Cerebellar nuclear complex (tissue), 1 donor: ENCODE measurements at places on chromosomes 12 and 14.

GRCh38 chr12:124191966-124192365, 102.9 kb upstream of the RFLNA start:
- no peak for DNase-seq

- DNase-seq, result no peak
Measured at GRCh38 chr12:72359416-72359815, 87.2 kb downstream of the TRHDE start.

- no peak for DNase-seq
Measured at GRCh38 chr14:29836395-29836794, 91.3 kb downstream of the PRKD1 start.

DNA sequence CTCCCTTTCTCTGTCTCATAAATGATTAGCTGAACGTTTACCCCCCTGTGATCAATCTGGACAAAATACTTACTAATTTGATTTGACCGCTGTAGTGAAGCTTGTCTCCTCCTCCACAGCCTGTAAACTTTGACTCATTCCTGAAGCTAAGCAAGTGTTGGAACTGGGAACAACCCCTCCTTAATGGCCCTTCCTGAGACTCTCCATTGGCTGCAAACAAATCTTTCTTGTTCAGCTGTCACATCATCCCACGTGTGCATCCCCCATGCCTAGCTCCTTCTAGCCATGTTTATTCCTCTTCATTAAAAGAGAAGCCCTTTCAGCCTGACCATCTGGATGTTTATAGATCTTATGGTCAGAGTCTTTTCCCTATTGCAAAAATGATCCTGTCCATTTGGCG, 281.2 kb downstream of the RGS6 start:
- DNase-seq, result no peak

DNA sequence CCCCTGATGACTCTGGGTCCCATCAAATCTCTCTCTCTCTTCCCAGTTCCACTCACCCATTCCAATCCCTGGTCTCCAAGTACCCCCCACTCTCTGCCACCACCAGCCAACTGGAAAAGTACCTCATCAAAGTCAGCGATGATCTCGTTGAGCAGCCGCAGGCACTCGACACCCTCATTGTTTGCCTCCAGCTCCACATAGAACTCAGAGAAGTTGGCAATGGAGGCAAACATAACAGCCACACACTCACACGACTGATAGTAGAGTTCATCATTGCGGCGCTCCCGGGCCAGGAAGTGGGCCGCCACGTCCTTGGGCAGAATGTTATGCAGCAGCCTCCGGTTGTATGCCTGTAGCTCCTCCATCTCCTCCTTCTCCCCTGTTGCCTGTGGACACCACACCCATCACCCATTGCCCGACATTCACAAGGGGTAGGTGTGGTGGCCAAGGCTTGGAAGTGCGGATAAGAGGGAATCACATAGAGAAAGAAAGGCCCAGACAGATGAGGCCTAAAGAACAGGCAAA, 17.2 kb downstream of the ADCY6 start:
- DNase-seq, result no peak

GRCh38 chr12:95641299-95641952, 90.2 kb upstream of the USP44 start:
- DNase-seq, result no peak

- no peak for DNase-seq
Measured at GRCh38 chr14:52852810-52853521, 61.6 kb upstream of the GNPNAT1 start.

DNA sequence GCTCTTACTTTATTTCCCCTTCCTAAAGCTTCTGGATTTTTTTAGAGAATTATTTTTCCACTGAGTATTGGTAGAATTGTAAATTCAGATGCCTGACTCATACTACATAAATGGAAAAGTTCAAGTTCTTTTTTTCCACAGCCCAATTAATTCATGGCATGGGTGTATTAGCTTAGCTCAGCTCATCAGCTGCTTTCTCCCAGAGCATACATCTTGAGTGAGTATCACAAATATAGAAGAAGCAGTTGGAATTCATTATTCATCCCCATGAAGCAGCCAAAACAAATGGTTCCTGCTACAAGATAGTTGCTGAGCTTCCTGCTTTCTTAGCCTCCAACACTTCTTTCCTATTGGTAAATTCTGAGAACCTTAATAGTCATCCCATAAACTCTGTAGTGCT, 105.1 kb downstream of the C12orf50 start:
- DNase-seq, result no peak

DNA sequence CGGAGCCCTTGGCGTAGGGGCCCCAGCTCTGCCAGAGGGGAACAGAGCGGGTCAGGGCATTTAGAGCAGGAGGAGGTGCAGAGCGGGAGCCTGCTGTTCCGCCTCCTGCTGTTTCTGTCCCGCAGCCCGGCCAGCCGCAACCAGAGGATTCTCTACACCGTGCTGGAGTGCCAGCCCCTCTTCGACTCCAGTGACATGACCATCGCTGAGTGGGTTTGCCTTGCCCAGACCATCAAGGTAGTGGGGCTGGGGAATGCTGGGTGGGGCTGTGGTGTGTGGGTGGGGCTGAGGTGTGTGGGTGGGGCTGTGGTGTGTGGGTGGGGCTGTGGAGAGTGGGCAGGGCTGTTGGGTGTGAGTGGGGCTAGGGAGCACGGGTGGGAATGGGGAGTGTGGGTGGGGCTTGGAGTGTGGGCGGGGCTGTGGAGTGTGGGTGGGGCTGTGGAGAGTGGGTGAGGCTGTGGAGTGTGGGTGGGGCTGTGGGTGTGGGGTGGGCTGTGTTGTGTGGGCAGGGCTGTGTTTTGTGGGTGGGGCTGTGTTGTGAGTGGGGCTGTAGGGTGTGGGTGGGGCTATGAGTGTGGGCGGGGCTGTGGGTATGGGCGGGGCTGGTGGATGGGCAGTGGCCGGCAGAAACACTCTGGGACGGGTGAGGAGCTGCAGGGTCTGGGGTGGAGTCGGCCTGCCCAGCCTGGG, 8.0 kb downstream of the ASPG start:
- no peak for DNase-seq

DNA sequence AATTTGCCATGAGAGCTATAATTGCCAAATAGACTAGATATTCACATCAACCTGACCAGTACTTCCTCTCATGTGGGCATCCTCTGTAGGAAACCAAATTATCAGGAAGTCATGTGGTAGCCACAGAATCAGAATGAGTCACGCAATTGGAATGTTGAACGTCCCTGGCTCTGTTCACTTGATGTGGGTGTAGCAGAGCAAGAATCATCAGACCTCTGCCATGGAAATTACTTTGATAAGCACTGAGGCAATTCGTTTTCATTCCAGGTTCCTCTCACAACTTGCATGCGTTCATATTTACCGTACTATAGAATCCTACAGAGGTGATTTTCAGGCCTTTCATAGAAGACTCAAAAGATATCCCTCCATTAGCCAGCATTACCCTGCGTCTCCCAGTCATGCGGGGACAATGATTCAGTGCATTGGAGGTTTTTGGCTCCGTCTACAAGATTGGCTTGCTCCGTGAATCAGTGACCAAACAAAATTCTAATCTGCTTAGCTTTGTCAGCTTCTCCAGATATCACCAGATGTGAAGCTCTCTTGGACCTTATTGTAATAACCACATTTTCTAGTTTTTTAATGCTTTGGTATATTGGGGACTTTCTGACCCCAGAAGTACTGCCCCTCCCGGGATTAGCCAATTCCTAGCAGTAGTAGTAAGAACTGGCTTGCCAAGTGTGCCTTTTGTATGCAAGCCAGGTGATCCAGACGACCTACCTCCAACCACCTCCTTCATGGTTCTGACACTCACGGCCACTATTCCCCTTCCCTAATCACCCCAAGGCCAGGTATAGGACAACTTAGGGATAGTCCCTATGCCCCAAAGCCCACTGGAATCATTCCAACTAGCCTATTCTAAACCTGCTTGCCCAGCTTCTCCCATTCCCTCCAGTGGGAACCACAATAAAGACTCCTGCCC, 133.4 kb downstream of the KICS2 start:
- DNase-seq, result no peak

DNA sequence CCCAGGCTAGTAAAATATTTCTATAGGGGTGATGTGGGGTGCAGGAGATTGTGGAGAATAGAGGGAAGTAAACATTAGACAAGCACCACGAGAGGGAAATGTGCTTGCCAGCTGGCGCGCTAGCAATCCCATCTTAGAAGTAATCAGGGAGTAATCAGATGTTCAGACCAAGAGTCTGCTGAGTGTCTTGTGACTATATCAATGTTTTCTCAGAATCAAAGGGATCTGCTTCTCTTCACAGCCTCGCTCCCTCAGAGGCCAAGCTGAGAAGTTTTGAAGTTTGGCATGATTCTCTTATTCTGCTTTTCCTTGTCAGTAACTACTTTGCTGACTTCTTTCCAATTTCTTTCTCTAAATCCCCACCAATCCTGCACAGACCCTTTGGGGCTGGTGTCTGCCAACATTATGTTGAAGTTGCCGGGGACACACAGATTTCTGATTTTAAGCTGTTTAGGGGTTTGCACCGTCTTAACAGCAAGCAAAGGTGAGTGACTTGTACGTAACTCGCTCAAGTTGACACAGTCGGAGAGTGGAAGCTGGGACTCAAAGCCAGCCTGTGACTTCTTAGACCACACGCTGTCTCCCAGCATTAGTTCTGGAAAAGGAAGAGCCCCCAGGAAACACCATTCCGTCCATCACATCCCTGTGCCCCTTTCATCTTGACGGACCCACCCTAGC, 22.0 kb upstream of the TSPAN9 start:
- no peak for DNase-seq

GRCh38 chr14:101124815-101125214, 221.3 kb upstream of the RTL1 start:
- no peak for DNase-seq

- no peak for DNase-seq
Measured at GRCh38 chr14:69317102-69317755, 57.3 kb downstream of the GALNT16 start.

- no peak for DNase-seq
Measured at GRCh38 chr14:60343571-60344071, 94.6 kb downstream of the PPM1A start.

GRCh38 chr14:102255401-102256190, 49.4 kb downstream of the MOK start:
- no peak for DNase-seq

GRCh38 chr14:35932659-35933159, 106.6 kb downstream of the BRMS1L start:
- no peak for DNase-seq

DNA sequence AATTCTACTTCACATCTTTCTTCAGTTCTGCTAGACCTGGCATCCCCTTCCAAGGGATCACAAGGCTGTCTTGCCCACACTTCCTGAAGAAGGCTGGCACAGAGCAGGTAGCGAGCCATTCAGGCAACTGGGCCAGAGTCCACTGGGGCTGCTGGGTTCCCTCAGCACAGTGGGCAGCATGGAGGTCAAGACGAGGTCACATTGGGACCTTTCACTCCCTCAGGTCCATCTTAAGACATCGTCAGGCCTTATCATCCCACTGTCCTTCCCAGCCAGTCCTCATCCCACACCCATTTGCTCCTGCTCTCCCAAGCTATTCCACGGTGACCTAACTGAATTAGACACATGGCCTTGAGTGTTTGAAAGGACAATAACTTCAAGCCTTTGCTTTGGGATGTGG, 143.1 kb upstream of the HIF1A start:
- DNase-seq, result no peak

DNA sequence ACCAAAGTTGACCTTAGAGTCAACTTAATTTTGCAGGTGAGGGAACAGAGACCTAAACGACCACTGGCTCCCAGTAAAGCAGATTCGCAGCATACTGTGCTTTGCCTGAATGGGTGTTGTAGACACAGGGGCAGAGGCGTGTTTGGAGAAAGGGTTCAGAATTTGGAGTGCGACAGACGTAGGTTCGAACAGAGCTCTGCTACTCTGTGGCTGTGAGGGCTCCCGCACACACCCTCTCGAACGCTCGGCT, 243 bp upstream of the TOMM20L start:
- no peak for DNase-seq

DNA sequence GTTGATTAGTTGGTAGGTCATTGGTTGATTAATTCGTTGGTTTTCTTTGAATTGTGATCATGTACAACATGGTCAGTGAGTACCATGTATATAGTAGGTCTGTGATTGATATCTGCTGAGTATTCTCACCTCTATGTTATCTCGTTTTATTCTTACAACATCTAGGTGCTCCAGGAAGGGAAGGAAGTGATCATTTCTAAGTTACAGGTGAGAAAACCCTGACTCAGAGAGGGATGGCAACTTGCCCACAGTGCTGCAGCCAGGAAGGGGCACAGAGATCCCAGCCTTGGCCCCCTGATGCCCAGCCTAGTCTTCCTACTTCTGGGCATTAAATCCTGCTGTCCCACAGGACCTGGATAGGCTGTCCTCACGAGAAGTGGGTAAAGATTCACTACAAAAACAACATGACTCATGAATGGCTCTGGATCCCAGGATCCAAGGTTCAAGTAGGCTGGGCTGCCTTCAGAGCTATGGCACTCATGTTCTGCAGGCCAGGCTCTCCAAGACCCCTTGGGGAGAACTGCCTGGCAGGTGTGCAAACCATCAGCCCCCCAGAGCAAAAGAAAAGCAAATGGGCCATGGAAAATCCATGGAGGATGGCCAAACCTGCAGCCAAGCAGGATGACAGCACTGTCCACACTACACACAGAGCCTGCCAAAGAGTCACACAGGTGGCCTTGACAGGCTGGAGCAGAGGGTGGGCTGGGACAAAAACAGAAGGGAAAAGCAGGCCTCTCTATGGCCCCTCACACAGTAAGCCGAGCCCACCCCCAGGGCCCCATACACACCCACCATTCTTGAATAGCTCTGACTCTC, 146.2 kb downstream of the BCL11B start:
- no peak for DNase-seq

GRCh38 chr14:49545071-49545470, 41.1 kb downstream of the RPS29 start:
- DNase-seq, result no peak

- no peak for DNase-seq
Measured at GRCh38 chr14:25389948-25390347, 340.0 kb upstream of the STXBP6 start.

GRCh38 chr12:62263966-62264365, 3.8 kb downstream of the USP15 start:
- DNase-seq, result no peak

DNA sequence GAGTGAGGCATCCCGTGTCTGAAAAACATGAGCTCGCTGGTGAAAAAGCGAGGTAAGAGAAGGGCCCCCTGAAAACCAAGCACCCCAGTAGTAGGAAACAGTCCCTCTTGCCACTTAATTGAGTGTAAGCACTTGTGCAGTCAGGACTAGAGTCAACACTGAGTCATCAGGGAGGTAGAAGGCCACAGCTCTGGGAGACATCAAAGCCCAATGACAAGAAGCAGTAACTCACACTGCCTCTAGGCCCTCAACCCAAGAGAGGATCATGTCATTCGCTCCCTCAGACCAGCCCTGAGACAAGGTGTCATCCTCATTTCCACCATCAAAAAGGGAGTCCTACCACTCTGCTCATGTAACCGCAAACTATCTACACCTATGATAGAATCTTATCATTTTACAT, 17.8 kb downstream of the POMT2 start:
- DNase-seq, result no peak
